ENCODE measurements at places on chromosomes 2 and 18.

DNA sequence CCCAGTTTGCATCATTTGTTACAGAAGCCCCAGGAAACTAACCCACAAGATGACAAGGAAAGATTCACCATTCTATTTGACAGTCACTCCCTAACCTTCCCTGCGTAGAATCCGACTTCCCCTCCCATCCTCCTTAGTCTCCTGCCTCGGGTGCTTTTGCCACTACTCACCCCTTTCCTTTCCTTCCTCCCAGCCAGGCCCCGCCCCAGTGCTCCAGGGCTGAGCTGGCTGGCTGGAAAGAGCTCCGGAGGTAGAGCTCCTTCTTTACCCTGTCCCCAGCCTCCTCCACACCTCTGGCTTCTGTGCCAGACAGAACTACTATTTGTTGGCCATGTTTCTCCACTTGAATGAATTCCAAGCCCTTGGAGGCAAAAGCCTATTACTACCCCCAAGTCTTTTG, 317.6 kb upstream of the NCKAP5 start:
- no peak for DNase-seq

- no peak for DNase-seq
Observed at GRCh38 chr2:216991563-216991962, 131.7 kb upstream of the TNP1 start.

DNA sequence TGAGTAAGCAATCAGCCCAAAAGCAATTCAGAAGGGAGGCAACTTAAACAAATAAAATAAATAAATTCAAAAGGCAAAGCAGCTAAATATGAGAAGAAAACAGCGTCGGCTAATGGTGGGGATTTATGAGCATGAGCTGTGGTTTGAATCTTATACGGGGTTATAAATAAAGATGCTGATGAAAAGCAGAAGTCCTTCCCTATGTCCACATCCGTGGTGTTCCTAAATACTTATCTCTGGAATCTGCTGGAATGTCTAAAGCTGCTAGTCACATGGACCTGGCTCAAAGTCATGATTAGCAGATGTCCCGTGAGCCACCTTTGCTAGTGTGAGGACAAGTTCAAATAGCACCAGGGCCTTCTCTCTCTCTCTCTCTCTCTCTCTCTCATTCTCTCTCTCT, 33.8 kb downstream of the SMIM21 start:
- DNase-seq = no peak

GRCh38 chr2:20015482-20016083, 3.1 kb upstream of the MATN3 start:
- DNase-seq = no peak

DNA sequence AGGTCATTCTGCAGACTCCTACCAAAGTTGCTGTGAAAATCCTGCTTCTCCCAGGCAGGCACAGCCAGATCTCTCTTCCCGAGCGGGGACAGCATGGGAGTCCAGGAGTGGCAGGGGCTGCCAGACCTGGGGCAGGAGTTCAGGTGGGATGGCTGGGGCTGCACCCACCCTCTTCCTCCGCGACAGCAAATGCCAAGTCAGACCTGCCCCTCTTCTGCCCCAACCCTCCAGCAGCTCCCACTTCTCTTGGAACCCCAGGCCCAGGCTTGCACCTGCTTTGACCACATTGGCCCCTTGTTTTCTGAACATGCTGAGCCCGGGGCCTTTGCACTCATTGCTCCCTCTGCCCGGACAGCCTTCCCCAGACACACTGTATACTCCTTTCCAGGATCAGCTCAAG, 288.2 kb upstream of the HS6ST1 start:
- no peak for DNase-seq

GRCh38 chr2:43288417-43289305, 62.3 kb upstream of the ZFP36L2 start:
- no peak for DNase-seq

GRCh38 chr18:47771922-47772321, 158.5 kb downstream of the SMAD2 start:
- no peak for DNase-seq

GRCh38 chr18:9079818-9080528, 22.5 kb upstream of the NDUFV2 start:
- no peak for DNase-seq

- DNase-seq = no peak
Observed at GRCh38 chr2:101770726-101771125, 73.2 kb downstream of the MAP4K4 start.

GRCh38 chr2:186590350-186590758, 498 bp downstream of the ITGAV start:
- no peak for DNase-seq

DNA sequence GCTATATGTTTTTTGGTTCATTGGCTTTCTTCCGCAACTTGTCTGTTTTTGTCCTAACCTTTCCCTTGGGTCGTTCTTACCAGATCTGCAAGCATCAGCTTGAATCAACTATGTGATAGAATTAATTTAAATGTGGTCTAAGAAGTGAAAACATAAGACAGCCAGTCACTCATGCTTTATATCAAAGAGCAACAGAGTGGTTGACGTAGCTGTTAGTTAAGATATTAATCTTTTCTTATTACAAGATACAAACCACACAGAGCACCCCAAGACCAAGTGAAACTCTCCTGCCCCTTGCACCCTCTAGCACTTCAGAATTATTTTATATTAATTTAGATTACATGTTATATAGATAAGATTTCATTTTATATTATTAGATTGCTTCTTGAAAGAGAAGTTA, 15.2 kb downstream of the IL18RAP start:
- no peak for DNase-seq

DNA sequence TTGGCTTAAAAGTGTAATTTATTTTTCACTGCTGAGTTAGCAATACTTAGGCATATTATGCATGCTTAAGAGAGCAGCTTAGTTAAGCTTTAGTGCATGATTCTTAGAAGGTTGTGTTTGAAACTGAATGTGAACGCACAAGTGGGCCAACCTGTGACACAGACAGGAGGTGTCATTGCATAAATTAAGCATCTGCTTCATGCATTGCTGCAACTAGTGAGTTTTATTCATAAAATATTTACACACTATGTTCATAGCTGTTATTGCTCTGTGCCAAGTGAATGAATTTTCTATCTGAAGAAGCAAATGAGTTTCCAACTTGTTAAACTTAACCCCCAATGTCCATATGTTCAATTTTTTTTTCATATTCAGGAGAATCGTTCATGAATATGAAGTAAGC, 806.4 kb downstream of the GALR1 start:
- no peak for DNase-seq

DNA sequence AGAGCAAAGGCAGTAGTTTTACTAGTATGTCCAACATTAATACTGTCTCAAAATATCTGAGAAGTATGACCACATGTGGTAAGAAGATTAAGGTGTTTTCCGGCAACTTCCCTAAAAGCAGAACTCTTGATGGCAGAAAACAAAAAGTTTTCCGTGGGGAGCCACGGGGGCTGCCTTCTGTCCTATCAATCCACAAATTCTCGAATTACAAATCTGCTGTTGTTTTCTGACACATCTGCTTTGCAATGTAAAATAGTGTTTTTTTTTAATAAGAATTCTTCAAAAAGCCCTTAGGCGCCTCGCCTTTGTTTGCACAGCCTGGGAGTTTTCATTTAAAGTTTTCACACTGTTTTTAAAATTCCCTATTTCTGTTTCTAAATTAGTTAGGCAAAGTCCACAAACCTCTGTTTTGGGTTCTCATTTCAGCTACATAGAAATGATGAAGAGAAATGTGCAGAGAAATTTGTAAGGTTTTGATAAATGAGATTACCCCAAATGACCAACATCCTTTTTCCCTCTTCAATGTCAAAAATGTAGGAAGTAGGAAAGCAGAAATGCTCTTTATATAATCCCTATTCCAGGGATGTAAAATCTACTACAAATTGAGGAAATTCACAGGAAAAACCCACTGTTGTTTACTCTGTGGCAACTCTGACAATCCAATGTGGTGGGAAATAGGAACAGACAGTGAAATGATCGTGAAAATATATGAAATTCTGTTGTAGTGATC, 385.8 kb downstream of the ZEB2 start:
- no peak for DNase-seq

DNA sequence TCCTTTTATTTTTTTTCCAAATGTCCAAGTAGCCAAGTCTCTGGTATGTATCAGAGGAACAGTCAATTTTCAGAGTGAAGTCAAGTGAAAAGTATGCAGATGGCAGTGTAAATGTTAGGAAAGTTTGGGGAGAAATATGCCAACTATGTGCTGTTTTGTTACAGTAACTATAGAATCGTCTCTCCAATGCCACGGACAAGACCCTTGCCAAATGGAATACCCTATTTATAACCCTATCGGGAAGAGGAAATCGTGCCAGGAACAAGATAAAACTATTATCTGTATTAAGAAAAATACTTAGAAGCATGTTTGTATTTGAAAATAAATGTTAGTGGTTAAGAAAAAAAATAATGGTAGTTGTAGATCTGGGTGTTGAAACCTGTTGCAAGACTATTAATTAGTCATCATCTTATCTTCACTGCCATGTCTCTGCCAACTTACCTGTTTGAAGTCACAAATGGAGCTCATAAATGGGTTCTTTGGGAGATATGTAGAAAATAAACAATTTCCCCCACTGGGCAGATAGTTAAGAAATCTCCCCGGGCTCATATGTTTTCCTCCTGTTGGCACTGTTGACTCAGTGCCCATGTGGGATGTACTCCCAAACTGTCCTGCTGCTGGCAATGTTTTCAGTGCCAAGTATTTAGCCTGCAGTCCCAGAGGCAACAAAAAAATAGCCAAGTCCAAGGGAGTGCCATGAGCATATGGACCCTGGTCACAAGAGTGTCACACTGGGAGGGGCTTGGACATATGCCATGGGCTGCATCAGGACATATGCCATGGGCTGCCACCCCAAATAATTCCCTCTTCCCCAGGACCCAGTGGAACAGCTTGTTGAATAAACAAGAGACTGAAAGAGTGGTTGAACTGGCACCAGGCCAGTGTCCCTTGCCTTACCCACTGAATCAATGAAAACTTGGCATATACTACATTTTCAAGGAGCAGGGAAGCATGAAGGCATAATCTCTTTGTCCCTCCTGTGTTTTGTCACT, 366.9 kb downstream of the OSR1 start:
- no peak for DNase-seq

GRCh38 chr2:207975921-207976320, 49.4 kb downstream of the PLEKHM3 start:
- DNase-seq = no peak

DNA sequence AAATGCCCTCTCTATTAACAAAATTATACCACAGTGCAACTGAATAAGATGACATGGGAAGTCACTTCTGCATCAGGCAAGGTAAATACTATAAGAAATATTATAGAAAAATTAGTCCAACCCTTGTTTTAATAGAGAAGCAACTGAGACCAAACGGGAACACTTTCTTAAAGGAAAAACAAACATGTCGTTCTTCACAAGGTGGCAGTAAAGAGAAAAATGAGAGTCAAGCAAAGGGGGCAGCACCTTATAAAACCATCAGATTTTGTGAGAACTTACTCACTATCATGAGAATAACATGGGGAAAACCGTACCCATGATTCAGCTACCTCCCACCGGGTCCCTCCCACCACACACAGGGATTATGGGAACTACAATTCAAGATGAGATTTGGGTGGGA, 481.7 kb upstream of the CRIM1 start:
- DNase-seq = no peak

DNA sequence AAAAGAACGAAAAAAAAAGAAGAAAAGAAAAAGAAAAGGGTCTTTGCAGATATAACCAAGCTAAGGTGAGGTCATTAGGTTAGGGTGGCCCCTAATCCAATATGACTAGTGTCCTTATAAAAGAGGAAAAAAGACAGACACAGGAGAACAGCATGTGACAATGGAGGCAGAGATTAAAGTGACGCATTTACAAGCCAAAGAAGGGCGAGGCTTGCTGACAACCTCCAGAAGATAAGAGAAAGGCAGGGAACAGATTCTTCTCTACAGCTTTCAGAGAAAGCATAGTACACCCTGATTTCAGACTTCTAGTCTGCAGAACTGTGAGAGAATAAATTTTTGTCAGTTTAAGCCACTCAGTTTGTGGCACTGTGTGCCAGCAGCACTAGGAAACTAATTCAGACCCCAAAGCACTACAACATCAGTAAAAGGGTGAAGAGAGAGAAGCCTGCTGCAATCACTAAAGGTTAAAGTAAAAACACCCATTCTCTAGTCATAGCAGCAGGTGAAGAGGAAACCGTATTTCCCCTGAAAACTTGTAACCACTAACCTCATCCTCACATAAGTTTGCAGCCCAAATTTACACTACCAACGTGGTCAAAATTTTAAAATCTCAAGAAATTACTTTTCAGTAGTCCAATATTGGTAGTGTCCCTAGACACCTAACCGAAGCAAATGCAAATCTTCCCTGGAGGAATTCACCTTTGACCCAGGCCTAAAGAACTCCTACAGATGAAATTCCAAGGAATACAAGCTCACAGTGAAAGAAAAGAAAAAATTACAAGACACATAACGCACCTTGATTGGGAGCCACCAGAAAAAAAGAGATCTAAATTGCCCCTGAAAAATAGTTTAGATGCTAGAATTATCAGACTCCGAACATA, 17.5 kb downstream of the REEP1 start:
- no peak for DNase-seq

DNA sequence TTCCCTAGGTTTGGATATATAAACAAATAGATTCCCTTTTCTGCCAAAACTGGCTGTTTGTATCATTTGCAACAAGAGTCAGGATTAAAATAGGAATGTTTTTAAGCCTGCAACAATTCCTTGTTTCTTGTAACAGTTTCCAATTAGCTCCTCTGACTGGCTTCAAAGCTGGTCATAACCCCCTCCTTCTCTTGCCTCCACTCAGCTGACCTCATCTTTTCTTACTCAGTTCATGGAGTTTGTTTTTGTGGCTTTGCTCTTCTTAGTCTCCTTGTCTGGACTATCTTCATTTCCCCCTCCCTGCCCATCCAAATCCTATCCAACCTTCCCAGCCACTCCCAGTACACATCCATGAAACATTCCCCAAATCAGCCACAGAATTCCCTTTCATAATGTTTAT, 14.3 kb upstream of the RAPH1 start:
- DNase-seq = no peak

DNA sequence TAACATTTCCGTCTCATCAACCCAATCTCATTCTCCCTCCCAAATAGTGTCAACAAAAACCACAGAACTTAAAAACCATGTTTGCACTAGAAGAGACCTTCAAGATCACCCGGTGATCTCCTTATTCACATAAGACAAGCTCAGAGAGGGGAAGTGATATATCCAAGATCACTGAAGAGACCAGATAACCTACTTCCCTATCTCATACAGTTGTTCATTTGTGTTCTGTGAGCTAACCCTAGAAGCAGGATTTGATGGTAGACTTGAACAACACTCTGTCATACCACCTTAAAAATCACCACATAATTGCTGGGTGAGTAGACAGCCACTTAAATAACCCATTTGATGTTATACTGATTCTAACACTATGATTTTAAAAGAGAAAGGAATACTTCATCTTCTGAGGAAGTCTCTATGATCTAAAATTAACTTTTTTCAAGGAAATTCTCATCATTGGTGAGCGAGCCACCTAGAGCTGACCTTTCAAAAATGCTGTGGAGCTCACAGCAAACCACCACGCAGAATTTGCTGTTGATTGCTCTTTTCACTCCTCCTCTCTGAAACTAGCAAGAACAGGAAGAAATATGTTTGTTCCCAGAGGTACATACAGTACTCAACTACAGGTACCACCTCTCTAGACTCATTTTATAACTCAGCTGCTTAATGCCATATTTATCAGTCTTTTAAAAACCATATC, 15.1 kb downstream of the AAK1 start:
- no peak for DNase-seq

- no peak for DNase-seq
Observed at GRCh38 chr2:20196053-20196656, 28.8 kb downstream of the SDC1 start.

GRCh38 chr2:12857891-12858290, 141.2 kb downstream of the TRIB2 start:
- no peak for DNase-seq

- no peak for DNase-seq
Observed at GRCh38 chr2:120817956-120818325, 82.3 kb downstream of the GLI2 start.

GRCh38 chr2:10257500-10258147, 45.1 kb upstream of the HPCAL1 start:
- DNase-seq = no peak
